Occipital lobe (tissue), 3 donors: ENCODE measurements at places on chromosomes 12 and 14. TPM values are rescaled to one million over a fixed set of nuclear protein-coding genes. Genes with fewer than 3 reads are reported as not detected.

The TMEM121 gene
- total RNA-seq: 23.1 TPM

The TRIAP1 gene
- 10.0 TPM for total RNA-seq

The TAS2R8 gene
- 0.31 TPM for total RNA-seq

The RNASE3 gene
- total RNA-seq: not detected

The RD3L gene
- total RNA-seq: not detected

The SLC17A8 gene
- 1.2 TPM for total RNA-seq

The PTPRB gene
- total RNA-seq: 8.7 TPM

The SLC38A2 gene
- 259 TPM for total RNA-seq
